ENCODE measurements at places on chromosomes 1 and 21.

DNA sequence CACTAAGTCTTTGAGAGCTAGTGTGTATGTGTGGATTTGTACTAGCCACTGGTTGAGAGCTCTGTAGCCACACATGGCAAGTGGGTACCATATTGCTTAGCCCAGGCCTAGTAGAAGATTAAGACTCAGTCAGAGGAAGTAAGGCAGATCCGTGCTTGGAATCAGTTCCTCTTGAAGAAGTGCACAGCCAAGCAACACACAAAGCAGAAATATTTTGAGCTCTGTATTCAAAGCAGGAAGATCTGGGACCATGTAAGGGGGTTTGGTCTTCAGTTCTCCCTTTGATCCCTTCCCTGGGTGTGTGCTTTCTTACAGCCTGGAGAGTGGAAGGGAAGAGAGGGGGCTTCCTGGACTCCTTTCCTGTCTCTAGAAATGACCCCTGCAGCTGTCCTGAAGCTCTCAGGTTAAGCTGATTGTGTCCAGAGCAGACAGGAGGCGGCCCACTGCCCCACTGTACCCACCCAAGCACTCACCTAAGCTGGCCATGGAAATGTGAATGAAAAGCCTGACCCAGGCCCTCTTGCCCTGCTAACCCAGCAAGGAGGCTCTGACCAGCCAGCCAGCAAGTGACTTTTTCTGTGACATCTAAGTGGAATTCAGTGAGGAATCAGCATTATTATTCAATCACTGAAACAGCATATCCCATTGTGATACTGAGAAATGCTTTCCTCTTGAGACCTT is 3.6 kb downstream of the ETS2 start:
- peak; percentile 30 for DNase-seq

DNA sequence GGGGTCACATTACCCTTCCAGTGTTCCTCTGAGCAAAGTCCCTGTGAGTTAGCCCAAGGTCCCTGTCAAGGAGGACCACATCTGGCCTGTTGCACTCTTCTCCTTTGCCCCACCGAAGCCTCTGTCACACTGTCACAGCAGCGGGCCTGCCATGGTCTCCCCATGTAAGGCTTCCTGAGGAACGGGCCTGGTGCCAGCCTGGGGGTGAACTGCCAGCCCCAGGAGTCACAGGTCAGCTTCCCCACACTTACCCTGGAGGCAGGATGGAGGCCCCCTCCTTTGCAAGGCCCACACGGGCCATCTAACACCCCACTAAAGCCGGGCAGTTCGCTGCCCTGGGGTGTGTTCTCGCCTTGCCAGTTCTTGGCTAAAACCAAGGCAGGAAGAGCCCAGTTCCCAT is 14.1 kb downstream of the TNFRSF1B start:
- no peak for DNase-seq

GRCh38 chr1:216702170-216702569 is 21.1 kb downstream of the ESRRG start:
- DNase-seq: no peak

GRCh38 chr21:33901412-33902288 is 14.0 kb downstream of the ATP5PO start:
- DNase-seq: peak; percentile 44

- peak; percentile 21 for DNase-seq
Observed at GRCh38 chr21:38761531-38761930, 44.2 kb upstream of the ETS2 start.

GRCh38 chr1:172476218-172476811 is 32.4 kb upstream of the PIGC start:
- no peak for DNase-seq

DNA sequence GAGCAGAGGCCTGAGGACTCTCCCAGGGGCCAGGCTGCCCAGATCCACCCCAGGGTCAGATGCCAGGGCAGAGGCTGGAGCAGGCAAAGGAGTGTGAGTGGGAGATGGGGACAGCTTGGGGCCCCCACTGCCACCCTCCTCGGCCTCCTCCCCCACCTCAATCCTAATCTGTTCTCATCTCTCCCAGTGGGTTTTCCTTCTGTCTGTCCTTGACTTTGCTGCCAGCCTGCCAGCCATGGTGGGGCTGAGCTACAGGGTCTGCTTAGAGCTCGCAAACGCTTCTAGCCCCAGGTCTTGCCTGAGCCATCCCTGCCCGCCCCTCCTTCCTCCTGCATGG is 65.3 kb downstream of the MEGF6 start:
- no peak for DNase-seq

GRCh38 chr1:110872366-110872744 is 593 bp upstream of the CD53 start:
- no peak for DNase-seq

- no peak for DNase-seq
Observed at GRCh38 chr21:39388811-39389155, 39.9 kb upstream of the HMGN1 start.

DNA sequence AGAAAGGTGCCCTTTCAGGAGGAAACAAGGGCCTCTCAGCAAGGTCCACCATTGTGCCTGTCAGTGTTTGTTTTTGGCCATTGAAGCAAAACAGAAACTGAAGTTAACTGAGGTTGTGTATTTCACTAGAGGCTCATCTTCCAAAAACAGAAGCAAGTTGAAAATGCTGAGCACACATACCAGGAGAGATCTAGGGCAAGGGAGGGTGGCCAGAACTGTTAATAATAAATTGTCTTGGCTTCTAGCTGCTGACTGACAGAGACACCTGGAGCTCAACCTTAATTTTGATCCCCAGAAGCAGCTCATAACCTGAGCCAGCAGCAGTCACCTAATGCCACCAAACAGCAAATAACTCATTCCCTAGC is 5.2 kb downstream of the AGMAT start:
- DNase-seq: no peak

- DNase-seq: no peak
Observed at GRCh38 chr1:25805863-25806225, 5.9 kb downstream of the SELENON start.

DNA sequence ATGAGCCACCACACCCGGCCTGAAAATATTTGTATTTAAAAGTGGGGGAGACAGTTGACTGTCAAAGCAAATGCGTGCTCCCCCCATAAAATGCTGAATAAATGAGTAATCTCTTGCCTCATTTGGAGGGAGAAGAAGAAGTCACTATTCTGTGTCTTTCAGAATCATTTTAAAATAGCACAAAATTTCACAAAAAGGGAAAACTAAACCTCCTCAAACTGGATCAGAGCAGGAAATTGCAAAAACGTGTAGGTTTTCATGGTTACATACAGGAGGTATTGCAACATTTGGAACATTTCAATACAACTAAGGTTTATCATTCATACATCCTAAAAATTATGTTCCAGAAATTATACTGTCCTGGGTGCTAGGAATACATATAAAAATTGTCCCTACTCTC is 13.6 kb downstream of the MTF1 start:
- DNase-seq: peak; percentile 54

DNA sequence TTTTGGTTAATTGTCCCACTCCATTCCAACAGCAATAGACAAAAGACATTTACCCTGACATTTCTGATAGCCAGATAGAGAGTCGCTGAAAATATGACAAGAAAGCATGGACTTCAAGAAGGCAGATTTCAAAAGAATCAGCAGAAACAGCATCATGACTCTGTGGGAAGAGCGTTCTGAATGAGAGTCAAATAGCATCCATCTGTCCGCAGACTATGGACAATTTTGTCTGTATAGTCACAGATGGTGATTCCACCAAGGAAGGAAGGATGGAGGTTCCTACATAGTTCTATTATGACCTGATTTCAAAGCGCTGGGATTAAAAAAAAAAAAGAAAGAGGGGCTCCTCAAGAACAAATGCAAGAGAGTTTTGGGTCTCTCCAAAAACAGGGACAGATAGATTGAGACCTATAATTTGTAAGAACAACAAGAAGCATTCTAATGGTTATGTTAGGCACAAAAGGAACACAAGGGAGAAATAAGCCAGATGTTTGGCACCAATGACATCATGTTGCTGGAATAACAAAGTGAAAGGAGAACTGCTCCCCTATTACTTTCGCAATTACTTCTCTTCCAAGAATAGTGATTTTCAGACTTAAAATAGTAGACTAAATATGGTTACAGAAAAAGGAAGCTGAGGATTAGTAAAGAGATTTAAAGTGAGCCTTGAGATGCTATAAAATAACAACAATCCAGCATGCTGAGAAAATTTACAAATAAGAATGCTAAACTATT is 28.5 kb downstream of the NIBAN1 start:
- peak; percentile 48 for DNase-seq

DNA sequence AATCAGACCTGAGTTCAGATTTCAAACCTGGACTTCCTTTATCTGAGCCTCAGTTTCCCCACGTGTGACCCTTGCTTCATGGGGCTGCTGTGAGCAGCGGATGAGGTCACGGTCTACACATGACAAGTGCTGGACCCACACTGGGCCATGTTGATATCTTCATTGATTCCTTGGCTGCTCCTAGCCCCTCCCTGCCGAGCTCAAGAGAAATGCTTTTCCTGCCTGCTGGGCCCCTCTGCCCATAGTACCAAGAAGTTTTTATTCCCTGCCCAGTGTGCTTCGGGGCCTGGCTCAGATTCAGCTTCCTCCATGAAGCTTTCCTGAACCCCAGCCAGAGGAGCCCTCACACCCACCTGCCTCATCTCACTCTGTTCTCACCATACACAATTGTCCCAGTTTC is 181.6 kb downstream of the PTPRU start:
- no peak for DNase-seq

DNA sequence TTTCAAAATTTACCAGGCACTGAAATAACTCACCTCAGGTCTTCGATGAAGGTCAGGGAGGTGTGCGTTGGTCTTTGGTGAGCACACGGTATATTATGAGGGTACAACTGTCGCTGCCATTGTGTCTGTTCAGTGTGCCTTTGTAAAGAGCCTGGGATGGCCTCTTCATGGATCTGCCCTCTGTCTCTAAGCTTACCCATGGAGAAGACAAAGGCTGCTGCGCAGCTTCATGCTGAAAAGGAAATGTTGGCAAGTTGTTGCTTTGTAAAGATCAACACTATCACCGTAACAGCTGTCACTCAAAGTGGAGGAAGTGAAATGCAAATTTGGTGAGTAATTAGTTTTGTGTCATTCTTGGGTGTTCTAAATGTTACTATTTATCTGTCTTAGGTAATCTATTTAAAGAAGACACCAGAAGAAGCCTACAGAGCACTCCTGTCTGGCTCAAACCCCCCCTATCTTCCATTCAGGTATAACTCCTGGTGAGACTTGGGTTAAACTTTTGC is 71.6 kb downstream of the CDC14A start:
- DNase-seq: no peak

DNA sequence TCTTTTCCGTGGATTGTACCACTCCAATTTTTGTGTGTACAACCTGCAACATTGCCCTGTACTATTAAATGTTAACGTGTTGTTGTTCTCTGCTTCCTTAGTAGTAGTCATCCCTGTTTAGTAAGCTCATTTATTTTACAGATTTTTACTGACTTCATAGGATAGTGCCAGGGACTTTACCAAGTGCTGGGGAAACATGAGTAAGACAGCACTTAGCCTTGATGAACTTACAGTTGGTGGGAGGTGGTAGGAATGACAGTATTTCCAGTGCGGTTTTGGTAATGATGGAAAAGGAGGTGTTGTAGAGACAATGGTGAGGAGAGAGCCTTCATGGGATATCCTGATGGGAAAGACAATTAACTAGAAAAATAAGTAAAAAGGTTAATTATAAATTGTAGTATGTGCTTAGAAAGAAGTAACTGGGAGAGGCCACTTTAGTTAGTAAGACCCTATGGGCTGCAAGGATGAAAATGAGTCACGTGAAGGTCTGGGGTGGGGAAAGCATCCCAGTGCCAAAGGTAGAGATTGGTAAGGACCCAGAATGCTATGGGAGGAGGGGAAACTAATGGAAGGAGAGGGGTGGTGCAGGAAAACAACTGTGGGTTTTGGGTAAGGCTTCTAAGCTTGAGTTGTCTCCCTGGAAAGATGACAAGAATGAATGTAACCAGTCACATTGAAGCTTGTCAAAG is 1.7 kb downstream of the RLF start:
- DNase-seq: no peak

- DNase-seq: no peak
Observed at GRCh38 chr1:89545264-89546038, 20.8 kb downstream of the LRRC8B start.

GRCh38 chr1:100377590-100378361 is 25.5 kb downstream of the CDC14A start:
- DNase-seq: no peak

DNA sequence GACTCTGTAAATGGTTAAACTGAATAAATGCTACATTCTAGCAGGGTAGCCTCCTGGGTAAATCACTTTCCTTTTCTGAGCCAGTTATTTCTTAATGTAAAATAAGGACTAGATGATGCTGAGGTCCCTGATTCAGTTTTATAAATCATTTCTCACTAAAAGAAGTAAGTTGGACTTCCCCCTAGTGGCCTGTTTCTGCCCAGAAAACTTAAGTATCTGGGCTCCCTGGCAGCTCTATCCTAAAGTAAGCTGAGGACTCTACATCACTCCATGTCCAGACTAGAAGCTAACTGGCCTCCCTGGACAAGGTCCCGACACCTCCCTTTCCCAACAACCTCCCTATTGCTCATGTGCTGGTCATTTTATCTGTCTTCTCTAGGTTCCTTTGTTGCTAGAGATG is 3.0 kb downstream of the GPN2 start:
- peak; percentile 59 for DNase-seq

- no peak for DNase-seq
Observed at GRCh38 chr21:17921579-17922530, 102.7 kb upstream of the C21orf91 start.

DNA sequence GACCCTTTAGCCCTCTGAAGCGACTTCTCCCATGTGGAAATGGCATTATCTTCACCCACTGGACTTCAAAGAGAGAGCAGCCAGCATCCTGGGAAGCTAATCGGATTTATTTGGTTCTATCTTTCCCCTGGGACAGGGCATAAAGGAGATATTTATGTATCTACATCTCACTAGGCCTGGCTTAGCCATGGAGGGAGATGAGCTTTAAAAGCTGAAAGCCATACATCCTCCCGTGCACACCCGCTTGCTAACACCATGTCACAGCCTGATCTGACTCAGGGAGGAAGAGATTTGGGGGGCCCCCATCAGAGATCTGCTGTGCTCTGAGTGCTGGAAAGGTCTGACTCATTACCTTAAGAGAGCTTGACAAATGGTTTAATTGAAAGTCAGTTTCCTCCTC is 155.9 kb downstream of the PLXNA2 start:
- DNase-seq: no peak

DNA sequence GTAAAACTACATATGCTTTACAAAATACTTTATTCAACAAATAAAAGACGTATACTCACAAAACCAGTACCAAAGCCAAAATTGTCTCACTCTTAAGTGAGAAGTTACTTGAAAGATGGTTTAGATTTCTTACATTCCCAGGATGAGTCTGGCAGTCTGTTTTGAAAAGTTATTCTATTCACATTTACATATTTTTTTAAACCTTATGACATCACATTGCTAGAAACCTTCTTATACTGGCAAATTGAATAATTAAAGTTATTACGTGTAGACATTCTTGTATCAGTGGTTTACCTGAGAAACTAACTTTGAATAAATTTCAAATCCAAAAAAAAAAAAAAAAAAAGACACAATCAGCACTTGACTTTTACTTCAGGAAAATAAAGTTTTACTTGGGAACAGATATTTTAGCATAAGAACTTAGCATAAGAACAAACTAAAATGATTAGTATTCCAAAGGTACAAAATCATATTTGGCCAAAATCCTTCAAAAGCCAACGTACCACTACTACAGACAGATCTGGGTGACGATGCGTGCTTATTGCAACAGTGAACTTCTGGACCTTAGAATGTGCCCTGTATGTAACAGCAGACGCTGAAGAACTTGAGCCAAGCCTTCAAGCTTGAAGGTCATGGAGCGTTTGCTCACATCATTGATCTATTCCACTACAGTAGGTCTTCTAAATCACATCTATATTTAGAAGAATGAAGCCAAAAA is 2.5 kb downstream of the CDC42BPA start:
- no peak for DNase-seq

Measured in Kasumi-1 (cell line).